NCI-H510A (cell line): ENCODE measurements at places on chromosomes 5 and 9.

DNA sequence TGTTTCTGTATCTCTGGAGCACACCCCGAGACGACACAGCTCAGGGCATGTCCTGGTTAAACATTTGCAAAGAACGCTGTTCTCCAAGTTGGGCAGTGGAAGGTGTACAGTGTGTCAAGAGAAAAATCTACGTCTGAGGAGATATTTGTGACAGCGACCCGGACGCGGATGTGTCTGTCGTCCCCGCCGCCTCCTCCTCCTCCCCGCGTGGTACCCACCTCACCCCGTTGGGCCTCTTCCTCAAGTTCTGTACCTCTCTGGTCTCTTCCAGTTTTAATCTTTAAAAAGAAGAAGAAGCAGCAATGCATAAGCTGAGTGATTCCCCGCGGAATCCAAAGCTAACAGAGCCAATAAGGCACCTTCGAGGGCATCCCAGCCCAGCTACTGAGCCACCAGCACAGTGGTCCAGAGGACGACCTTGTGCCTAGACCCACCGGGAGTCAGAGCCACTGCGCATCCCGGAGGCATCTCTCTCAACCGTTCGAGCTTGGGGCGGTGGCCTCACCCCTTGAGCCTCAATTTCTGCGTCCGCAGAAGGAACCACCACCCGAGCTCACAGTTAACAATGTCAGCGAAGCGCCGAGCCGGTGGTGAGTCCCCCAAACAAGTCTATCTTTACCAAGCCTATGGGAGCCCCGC, 467 bp downstream of the C9orf78 start:
- no peak for DNase-seq

- no peak for DNase-seq
Observed at GRCh38 chr5:96648593-96648992, 13.6 kb upstream of the CAST start.

GRCh38 chr5:145221416-145221815, 613.7 kb downstream of the PRELID2 start:
- no peak for DNase-seq

DNA sequence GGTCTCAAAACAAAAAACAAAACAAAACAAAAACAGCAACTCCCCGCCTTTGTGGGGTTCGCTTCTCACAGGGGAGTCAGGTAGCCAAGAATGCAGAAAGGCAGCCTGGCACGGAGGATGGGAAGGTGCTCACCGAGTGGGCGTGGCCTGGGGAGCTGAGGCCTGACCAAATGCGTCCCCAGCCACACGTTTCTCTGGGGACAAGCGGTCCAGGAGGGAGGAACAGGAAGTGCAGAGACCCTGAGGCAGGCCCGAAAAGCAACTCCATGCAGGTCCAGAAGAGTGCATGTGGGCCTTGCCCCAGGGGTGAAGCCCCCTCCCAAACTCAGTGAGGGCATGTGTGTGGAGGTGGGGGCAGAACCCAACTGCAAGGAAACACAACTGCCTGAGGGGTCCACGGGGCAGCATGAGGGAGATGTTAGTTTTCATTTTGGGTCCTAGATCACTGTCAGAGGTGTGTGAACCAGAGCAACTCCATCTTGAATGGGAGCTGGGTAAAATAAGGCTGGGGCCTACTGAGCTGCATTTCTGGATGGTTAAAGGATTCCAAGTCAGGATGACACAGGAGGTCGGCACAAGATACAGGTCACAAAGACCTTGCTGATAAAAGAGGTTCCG, 2.6 kb upstream of the UAP1L1 start:
- no peak for DNase-seq

DNA sequence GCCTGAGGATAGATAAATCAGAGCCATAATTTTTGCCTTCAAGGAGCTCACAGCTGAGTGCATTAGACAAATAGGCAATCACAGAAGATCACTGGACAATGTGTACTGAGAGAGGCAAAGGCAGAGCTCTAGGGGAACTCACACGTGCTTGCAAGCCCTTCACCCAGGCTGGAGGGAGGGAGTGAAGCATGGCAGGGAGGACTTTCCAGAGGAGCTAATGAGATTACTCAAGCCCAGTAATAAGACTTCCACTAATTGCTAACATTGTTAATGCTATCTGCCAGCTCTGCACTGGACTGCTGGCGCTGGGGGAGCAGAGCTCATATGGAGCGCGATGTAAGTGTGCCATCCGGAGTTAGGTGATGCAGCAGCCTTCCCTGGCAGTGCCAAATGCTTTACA, 408.4 kb downstream of the NTRK2 start:
- DNase-seq = no peak

GRCh38 chr9:137453643-137454081, 5.5 kb downstream of the NSMF start:
- no peak for DNase-seq

DNA sequence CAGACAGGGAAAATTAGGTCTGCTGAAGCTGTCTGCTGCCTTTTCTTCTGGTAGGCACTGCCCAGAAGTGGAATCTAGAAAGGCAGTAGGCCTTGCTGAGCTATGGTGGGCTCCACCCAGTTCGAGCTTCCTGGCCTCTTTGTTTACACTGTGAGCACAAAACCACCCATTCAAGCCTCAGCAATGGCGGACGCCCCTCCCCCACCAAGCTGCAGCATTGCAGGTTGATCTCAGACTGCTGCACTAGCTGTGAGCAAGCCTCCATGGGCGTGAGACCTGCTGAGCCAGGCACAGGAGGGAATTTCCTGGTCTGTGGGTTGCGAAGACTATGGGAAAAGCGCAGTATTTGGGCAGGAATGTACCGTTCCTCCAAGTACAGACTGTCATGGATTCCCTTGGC, 18.5 kb downstream of the AGTPBP1 start:
- no peak for DNase-seq
